NCI-H2107 (cell line): ENCODE measurements at places on chromosomes 7 and 10.

DNA sequence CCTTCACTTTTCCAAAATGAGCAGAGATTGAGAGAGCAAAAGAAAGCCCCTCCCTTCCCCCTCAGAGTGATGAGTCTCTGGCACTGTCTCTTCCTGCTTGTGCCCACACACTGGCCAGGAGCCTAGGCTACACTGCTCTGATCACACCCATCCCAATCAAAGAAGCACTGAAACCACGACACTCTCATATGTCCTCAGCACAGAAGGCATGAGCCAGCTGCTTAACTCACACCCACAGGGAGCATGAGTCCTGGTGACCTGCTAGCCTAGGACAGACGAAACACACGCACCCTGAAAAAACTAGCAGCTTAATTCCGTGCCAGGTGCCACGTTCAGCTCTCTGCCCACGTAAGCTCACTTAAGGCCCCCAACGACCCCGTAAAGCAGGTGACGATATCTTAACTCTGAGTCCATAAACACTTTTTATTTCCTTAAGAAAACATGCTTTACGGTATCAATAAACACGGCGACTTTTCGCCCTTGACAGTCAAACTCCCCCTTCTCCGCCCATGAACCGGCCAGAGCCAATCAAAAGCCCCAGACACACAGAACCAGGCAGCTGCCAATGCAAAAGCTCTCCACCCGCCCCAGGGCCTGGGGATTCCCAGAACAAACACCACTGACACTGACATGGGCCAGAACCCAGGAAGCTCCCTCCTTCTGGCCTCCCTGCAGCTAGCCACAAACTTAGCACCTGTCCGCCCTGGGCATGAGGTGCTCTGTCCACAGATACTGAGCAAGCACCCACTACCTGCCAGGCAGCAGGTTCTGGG lies 69.0 kb downstream of the TNRC18 start:
- DNase-seq: no peak

DNA sequence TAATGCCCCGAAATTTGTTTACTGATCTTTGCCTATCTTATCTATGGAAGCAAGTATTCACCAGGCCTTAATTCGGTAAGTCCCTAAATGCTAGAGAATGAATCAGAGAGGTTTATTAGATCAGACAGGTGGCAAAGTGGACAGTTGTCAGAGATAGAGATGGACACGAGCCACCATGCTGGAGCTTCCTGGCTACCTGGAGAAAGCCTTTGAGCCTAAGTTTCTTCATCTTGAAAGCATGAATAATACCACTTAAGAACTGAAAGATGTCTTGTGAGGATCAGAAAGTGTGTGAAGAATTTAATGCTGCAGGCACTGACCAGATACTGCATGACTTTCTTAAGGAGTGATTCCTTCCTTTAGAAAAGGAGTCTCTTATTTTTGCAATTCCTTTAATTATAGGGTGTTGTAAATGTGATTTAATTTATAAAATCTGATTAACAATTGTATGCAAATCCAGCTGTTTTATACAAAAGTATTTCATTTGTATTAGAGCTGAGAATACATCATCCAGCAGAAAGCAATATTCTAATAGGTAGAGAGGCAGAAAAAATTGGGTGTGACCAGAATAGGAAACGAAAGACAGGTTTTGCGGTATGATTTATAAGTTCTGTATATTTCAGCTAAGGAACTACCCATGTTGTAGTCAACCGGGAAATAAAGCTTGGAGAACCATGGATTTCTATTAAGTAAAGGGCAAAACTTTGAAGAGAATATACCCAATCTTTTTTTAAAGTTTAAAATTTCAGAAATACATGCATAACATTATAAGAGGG lies 82.7 kb downstream of the SMURF1 start:
- DNase-seq: no peak

DNA sequence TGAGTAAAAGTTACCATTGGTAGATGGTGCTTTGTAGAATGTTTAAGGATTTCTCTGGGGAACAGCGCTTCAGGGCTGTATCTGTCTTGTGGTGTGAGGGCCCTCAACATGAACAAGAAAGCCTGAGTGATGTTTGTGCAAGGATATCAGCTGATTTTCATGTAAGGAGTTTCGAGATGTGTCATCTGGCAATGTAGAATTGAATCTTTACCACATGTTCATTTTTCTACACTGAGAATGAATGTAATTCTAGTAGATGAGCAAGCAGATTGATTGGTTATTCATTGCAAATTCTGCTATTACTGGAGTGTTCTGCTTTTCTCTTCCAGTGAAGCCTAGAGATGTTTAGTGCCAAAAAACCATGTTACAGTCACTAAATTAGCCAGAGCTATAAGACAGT lies 87.7 kb downstream of the ST7 start:
- DNase-seq: no peak

- no peak for DNase-seq
Measured at GRCh38 chr7:158116235-158116634, 471.4 kb downstream of the PTPRN2 start.

- DNase-seq: no peak
Measured at GRCh38 chr7:40965774-40966173, 737.1 kb downstream of the INHBA start.

DNA sequence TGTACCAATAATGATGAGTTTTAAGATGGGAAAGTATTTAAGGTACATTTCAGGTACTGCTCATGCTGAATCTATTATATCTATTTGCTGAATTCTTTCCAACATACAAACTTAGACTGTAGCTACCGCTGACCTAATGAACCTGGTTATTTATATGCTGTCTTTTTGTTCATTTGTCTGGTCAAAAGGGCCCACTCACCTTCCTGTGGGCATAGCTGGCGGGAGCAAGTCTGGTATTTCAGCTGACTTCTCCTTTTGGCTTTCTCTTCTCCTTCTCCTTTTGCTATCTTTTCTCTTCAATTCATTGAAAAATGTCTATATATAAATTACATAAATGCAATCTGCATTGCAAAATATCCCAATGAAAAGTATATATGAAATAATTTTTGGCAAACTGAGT lies 9.5 kb downstream of the PLXDC2 start:
- DNase-seq: no peak

DNA sequence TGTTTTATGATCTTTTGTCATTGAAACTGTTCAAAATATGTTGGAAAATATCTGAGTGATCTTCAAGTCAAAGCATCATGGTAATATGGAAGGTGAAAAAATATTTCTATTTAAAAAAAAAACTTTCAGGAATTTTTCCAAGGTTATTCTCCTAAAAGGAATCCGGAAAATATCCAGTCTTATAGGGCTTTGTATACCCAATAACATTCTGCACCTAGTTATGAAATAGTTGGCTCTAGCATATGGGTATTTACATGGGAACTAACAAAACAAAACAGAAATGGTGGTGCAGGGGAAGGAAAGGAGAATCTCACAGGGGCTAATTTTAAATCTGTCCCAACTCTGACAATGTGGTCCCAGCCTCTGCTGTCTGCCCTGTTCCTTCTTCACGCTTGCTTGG lies 167.1 kb upstream of the RHEB start:
- DNase-seq: no peak

DNA sequence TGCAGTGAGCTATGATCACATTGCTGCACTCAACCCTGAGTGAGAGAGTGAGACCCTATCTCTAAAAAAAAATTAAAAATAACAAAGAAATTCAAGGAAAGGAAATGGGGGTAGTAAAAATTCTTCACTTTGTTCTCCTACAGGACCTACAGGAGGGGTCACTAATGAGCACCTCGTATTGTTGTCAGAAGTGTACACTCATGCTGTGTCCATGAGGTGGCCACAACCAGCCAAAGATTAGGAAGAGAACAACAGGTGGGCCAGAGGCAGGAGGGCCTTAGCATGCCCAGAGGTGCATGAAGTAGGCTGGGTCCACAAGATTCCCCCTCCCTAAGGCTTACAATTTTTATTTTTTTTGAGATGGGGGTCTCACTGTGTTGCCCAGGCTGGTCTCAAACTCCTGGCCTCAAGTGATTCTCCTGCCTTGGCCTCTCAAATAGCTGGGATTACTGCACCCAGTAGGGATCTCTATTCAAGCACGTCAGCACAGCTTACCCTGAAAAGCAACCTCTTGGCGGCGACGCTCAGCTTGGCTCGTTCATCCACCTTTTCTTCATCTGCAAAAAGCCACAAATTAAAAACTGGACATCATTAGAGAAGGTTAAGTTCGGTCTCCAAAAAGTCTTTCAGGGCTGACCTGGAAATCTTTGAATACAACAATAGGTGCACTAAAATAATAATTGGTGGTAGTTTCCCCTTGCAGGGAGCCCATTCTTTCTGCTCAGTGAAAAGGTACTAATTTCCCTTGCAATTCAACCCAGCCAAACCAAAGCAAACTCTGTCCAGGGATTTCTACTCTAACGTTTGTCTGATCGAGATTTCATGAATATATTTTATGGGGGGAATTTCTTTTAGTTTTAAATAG lies 104.4 kb downstream of the SVIL start:
- DNase-seq: no peak

DNA sequence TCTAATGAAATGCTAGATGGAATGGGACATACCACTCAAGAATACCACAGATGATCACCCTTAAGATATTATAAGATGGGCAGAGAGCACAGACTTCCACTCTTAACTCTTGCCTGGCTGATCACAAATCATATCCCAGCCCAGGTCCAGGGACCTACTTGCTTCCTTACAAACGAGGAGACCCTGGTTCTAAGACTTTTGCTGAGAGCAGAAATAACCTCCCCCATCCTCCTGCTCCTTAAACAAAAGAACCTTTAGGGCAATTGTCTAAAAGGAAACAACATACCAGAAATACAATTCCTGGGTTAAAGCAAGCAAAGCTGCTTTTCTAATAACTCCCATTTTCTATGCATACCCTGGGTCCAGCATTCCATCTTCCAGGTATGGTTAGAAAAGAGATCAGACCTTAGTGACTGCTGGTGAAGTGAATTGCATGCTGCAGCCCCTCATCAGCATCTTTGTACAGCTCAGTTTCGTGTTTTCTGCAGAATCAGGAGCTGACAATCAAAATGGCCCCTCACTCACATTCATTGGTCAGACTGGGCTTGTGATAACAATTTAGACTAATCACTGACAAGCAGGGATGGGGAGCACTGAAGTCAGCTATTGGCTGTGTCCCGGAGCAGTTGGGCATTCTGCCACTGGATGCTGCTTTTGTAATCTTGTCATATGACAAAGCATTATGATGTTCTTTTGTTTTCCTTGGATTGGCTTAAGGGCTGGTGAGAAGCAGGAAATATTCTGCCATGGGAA lies 14.6 kb downstream of the IFIT3 start:
- DNase-seq: no peak

DNA sequence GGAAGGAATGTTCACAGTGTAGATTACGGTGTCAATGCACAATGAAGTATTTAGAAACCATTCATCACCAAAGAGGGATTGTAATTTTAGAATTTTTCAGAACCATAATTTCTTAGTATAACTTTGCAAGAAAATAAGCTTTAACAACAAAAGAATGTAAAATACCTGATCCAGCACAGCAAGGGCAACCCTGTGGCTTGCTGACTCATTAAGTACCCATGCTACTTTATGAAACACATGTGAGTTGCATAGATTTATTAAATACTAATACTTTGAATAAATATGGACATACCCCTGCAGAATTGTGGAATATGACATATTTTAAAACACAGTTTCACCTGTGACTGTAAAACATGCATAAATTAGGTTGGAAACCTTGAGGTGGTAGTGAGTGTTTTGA lies 281.3 kb downstream of the ZNF248 start:
- DNase-seq: no peak

- no peak for DNase-seq
Measured at GRCh38 chr10:1270906-1271305, 214.7 kb downstream of the WDR37 start.

- DNase-seq: no peak
Measured at GRCh38 chr7:55276572-55277295, 88.4 kb upstream of the LANCL2 start.

DNA sequence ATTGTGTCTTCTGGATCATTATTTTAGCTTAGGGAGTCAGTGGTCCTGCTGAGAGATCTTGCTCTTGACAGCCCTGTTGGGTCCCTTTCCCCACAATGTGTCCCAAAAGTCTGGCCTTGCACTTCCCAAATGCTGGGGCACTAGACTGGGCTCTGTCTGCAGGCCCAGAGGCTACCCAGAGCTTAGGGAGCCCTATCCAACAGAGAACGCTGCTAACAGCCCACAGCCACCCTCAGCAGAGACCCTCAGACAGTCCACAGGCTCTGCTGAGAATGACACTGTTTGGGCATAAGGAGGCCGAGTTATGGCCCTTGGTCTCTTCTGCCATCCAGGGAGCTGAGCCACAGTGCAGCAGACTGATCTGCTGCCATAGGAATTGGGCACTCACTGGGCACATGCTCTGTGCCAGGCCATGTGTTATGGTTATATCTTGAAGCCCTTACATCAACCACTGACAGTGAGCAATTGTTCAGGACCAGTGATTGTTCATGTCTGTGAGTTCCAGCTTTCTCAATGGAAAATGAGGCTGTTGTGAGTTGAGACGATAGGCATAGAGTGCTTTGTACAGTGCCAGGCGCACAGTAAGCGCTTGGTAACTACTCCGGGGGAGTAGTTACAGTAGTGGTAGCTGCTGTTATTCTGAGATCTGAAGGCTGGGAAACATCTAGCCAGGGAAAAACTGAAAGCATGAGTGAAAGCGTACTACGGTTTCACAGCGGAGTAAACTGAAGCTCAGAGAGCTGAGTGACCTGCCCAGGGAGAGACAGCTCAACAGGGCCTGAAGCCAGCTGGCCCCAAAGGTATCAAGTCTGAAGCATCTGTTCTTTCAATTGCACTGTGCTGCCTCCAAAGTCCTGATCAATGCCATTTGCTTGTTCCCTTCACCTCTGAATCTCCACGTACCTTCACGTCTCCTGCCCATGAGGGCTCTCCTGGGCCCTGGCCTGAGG lies 77.6 kb upstream of the PRLHR start:
- DNase-seq: no peak

DNA sequence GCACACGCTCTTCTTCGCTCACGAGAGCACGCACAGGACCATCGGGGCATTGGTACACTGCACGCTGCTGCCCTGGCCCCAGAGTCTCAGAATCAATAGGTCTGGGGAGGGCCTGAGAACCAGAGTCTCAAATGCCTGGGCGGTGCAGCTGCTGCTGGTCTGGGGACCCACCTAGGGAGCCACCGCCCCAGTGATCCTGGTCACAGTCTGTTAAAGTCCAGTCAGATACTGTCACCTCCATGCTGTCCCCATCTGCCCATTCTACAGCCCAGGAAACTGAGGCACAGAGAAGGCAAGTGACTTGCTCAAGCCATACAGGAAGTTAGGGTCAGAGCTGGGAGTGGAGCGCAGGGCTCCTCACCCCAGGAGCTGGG lies 38.0 kb downstream of the ZCCHC24 start:
- no peak for DNase-seq

DNA sequence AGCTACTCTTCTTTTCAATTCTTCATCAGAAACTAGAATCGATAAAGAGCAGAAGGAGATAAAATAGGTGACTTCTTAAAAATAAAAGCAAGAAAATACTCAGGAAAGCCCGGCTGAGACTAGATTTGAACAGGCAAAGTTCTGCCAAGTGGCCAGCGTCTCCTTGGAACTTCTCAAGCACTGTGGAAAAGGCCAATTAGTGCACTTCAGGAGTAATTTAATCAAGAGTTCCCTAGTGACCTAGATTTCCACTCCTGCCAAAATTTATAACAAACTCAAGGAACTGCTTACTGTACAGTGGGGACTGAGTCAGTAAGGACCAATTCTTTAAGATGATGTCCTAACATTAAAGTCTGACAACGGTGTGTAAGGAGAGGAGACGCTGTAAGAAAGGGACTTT lies 57.3 kb downstream of the CHCHD3 start:
- DNase-seq: no peak
